ENCODE measurements at places on chromosomes 1 and 21.

DNA sequence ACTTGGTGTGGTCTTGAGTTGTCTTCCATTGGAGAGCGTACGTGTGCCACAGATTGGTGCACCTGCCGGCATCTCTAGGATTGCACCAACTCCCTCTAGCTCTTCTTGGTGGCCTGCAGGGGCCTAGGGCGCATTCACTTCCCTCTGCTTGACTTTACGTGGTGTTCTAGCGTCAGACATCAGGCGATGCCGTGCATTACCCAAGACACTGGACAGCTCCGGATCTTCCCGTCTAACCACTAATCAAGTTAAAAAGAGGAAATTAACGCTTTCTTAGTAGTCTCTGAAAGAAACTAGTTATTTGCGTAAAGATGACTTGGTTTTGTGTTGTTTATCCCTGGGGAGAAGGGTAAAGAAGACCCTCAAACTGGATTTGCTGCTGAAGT lies 510 bp upstream of the IL10RB start:
- no peak for DNase-seq

GRCh38 chr1:82979593-82980236 lies 1019.2 kb downstream of the TTLL7 start:
- no peak for DNase-seq

GRCh38 chr1:66532798-66533783 lies 862 bp upstream of the SGIP1 start:
- DNase-seq: no peak

- no peak for DNase-seq
These were observed 77.8 kb downstream of the TMEM53 start for GRCh38 chr1:44596511-44596910.

- DNase-seq: no peak
These were observed 63.4 kb downstream of the MAGI3 start for GRCh38 chr1:113453771-113454083.

GRCh38 chr1:117346206-117346928 lies 20.9 kb upstream of the MAN1A2 start:
- DNase-seq: peak; percentile 20

GRCh38 chr1:1779691-1780597 lies 1.7 kb upstream of the NADK start:
- no peak for DNase-seq

- DNase-seq: no peak
These were observed 22.1 kb downstream of the PRRC2C start for GRCh38 chr1:171507435-171507834.

- no peak for DNase-seq
These were observed 34.1 kb upstream of the LRRC8D start for GRCh38 chr1:89786628-89787214.

DNA sequence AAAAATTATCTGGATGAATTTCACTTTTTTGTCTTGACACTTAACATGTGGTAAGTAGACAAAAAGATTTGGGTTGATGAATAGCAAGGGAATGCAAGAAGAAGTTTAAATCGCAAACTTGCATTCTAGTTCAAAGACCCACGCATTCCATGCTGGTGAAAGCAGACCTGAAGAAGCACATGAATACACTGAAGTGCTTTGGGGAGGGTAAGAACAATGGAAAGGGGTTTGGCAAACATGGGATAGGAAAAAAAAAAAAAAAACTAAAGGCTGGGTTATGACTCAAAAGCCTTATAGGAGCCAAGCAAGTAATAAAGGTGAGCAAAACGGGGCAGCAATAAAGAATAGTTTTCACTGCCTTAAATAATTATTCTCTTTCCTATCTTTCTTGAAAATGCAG lies 450.2 kb downstream of the LMO4 start:
- no peak for DNase-seq

- DNase-seq: no peak
These were observed 5.1 kb upstream of the TIAM1 start for GRCh38 chr21:31349208-31349607.

DNA sequence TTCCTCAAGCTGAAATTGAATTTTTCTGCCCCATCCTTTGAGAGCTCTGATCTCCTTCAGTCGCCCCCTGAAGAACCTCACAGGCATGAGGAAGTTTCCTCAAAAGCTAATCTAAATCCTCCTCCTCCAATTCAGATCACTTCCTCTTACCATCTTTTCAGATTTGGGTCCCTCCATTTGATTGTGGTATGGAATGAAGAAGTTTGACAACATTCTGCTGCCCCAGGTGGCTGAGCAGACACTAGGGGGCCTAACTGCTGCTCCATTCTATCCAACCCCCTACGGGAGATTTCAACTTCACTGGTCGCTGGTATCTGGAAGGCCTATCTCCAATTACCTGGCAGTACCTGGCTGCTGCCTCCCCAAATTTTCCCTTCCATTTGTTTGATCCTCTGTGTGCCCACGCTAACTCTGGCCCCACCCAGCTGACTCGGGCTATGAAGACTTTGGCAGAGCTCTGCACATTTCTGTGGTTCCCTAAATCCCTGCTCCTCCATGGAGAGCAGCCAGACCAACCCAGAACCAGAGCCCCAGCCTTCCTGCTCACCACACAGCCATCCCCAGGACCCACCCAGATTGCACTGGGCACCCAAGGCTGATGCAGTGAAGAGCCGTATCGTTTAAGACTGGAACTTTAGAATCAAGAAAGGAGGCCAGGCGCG lies 7.8 kb downstream of the IRF6 start:
- no peak for DNase-seq

- no peak for DNase-seq
These were observed 27.6 kb downstream of the PBX1 start for GRCh38 chr1:164586591-164586990.

Measured in H4 (cell line).